ENCODE measurements at places on chromosomes 13 and 19.

GRCh38 chr19:3710265-3710812 lies 2.2 kb downstream of the TJP3 start:
- DNase-seq = no peak

- DNase-seq = no peak
Measured at GRCh38 chr13:50299546-50300249, 284.5 kb downstream of the KCNRG start.

DNA sequence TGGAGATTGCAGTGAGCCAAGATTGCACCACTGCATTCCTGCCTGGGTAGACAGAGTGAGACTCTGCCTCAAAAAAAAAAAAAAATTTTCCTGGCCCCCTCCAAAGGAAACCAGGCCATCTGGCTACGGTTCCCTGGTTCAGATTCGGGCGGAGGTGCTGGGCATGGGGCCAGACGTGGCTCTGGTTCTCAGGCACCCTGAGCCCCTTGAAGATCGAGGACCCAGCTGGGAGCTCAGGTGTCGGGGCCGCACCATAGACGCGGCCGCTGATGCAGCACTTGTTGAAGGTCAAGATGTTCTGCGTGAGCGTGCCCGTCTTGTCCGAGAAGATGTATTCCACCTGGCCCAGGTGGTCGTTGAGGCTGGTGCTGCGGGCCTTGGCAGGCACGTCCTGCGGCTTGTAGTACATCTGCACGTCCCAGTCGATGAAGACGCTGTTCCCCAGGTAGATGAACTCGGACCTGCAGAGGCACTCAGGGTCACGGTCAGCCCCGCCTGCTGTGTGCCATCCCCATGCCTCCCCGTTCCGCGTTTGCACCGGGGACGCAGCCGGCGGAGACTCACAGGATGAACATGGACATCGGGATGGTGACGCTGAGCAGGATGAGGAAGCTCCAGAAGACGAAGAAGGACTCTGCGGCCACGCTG lies 12.3 kb downstream of the ATP8B3 start:
- no peak for DNase-seq

- DNase-seq = peak; percentile 49
Measured at GRCh38 chr19:49058562-49058961, 1.0 kb upstream of the CGB7 start.

GRCh38 chr19:58569191-58569942 lies 3.8 kb downstream of the MZF1 start:
- no peak for DNase-seq

GRCh38 chr13:79794931-79795330 lies 314.0 kb downstream of the NDFIP2 start:
- no peak for DNase-seq

- no peak for DNase-seq
Measured at GRCh38 chr13:114071991-114072390, 60.4 kb downstream of the RASA3 start.

DNA sequence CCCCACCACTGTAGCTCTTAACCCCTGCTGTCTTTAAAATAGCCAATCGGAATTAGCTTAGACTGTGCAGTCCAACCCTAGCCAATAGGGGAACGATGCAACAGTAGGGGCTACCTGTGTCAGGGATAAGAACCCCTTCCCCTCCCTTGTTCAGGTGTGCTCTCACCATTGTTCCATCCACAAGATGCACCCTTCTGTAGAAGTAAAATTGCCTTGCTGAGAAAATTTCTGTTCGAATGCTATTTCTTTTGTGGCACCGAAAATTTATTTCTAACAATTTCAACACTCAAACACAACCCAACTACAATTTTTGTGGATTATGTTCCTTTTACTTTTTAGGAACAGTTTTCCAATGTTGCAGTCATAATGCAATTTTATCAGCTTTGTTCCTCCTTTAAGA lies 3.6 kb upstream of the ZNF583 start:
- DNase-seq = no peak

DNA sequence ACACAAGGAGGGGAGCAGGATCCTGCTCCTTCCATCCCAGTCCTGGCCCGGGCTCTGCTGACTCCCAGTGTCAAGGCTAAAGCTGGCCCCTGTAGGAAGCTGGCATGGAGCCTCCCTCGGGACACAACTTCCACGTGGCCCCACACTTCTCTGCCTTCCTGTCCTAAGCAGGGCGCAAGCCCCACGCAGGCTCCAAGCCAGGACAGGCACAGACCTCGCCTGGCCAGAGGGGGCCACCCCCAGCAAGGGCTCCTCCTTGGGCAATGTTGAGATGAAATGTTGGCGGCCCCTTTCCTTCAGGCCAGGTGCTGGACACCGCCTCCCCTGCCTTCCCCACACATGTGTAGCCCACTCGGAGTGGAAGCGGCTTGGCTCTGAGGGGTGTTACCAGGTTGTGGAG lies 66.6 kb downstream of the COL4A1 start:
- DNase-seq = no peak

GRCh38 chr13:51996641-51997040 lies 14.6 kb downstream of the ATP7B start:
- no peak for DNase-seq

- DNase-seq = no peak
Measured at GRCh38 chr19:50501186-50501567, 9.8 kb downstream of the JOSD2 start.

DNA sequence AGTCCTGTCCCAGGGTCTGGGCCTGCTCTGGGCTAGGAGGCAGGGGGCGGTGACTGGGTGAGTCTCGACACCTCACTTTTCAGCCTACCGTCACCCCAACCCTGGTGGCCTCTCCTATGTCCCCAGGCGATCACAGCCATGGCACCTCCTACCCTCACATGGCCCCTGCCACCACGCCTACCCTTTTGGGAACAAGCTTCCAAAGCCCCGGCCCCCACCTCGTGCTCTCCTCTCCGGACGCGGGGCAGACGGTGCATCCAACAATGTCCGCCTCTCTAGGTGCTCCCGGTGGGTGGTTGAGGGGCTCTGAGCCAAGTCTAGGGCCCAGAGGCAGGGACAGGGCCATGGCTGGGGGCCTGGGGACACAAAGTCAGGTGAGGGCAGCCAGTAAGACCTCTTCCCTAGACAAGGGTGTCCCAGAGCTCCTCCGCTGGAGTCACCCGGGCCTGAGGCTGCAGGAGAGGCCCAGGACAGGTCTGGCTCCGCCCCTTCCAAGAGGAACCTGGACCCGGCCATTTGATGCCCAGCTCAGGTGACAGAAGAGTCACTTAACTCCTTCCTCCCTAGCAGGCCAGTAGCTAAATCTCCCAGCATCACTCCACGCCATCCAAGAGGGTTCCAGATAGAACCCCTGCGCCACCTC lies at the start of gene SYNE4:
Gene SYNE4 (minus strand): TSS at position 478 of the 643 bp plus-strand sequence. CDS start 132 bp downstream, at position 346.
- no peak for DNase-seq

DNA sequence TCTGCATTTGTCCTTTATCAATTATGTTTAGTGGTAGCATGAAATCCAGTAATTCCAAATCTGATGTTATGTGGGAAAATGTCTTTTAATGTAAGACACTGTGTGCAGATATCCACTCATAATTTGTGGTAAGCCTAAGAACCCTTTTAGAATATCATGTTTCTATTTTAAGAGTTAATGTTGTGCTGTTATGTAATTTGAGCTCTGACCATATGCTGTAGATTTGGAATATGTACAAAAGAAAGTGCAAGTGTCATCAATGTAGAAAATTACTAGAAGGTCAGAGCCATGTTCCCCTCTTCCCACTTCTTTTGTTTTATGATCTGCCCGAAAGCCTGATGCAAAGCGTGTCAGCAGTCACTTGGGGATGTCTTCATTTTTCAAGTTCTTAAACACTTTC lies 44.5 kb downstream of the SCEL start:
- DNase-seq = no peak

- DNase-seq = no peak
Measured at GRCh38 chr19:51786646-51787494, 8.1 kb upstream of the FPR3 start.

DNA sequence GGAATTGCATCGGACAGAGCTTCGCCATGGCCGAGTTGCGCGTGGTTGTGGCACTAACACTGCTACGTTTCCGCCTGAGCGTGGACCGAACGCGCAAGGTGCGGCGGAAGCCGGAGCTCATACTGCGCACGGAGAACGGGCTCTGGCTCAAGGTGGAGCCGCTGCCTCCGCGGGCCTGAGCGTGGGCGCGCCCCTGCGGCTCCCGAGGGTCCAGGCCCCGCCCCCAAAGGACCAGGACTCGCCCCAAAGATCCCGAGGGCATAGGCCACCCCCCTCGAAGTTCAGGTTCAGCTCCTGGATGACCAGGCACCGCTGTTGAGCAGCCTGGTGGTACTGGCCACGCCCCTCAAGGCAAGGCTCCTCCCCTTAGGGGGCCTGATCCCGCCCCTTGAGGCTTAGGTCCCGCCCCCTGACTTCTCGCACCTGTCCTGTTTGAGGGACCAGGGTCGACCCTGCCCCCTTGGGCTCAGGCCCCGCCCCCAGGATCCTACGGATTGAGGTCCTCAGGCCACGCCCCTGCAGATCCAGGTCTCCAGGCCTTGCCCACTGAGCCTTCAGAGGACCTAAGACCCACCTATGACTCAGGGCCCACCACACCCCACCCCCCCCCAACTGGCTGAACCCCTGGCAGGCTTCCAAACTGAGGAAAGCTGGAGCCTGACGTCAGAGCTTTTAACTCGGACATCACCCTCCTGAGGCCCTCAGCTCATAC lies 43.1 kb downstream of the CYP4F22 start:
- DNase-seq = peak; percentile 9

DNA sequence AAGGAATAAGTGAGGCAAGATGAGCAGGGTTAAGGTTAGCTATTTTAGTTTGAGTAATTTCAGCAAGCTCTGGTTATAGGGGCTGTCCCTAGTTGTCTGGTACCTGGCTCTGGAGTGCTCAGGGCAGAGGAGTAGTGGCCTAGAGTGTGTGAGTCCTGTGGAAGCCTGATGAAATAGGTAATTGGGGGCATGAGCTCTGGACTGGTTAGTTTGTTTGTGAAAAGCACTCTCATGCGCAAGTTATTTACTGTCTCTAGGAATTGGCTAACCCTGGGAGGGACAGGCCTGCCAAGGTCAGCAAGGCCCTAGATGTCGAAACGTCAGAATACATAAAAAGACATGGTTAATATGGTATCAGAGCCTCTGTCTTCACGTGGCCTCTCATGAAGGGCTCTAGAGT lies 900.1 kb downstream of the PCDH17 start:
- no peak for DNase-seq

DNA sequence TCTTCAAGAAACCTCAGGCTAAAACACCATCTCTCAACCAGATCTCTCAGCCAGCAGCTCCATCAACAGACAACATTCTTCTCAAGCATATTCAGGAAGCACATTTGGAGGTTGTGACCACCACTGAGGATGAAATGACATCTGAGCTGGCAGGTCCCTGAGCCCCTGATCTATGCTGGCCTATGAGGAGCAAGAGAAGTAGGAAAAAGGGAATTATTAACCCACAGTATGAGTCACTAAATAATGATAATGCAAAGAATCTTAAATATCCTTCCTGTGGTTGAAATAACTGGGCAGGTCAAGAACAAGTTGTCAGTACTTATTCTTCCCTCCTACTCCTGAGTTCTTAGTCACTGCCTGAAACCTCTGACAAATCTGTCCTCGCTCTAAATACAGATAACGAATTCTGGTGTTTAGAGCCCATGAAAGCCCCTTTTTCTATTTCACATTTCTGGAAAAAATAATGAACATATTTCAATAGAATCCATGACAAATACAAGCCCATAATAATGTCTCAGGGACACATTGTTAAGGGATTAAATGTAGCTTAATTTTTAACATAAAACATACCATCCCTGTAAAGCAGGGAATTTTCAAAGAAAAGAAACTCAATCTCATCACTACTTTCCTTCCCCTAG lies 225.8 kb upstream of the IRS2 start:
- peak; percentile 47 for DNase-seq

DNA sequence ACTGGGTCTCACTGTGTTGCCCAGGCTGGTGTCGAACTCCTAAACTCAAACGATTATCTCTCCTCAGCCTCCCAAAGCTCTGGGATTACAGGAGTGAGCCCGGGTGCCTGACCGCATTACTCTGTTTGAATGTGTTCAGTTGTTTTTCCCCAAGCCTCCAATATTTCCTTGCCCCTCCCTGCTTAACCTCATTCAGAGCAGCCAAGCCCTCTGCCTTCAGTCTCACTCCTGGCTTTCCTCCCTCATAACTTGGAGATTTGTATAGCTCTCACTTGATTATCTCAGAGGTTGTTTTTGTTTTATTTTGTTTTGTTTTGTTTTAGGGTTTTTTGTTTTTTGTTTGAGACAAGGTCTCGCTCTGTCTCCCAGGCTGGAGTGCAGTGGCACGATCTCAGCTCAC lies 11.4 kb downstream of the EPHX3 start:
- DNase-seq = no peak

DNA sequence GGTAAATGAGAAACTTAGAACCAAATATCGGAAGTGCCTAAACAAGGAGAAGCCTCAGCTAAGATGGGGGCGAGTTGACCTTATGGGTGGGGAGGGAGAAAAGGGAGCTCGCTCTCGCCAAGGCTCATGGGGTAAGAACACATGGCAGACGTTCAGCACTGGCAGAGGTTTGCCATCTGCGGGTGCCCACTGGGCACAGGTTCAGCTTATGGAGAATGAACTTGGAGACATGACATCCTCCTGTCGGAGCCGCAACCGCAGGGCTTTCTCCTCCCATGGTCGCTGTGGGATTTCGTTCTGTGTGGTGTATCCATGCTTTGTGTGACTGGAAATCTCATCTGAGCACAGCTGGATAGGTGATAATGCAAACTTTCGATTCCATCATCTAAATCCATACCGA lies 36.1 kb upstream of the PEPD start:
- no peak for DNase-seq

GRCh38 chr13:74153316-74153715 lies 19.1 kb upstream of the KLF12 start:
- DNase-seq = no peak

DNA sequence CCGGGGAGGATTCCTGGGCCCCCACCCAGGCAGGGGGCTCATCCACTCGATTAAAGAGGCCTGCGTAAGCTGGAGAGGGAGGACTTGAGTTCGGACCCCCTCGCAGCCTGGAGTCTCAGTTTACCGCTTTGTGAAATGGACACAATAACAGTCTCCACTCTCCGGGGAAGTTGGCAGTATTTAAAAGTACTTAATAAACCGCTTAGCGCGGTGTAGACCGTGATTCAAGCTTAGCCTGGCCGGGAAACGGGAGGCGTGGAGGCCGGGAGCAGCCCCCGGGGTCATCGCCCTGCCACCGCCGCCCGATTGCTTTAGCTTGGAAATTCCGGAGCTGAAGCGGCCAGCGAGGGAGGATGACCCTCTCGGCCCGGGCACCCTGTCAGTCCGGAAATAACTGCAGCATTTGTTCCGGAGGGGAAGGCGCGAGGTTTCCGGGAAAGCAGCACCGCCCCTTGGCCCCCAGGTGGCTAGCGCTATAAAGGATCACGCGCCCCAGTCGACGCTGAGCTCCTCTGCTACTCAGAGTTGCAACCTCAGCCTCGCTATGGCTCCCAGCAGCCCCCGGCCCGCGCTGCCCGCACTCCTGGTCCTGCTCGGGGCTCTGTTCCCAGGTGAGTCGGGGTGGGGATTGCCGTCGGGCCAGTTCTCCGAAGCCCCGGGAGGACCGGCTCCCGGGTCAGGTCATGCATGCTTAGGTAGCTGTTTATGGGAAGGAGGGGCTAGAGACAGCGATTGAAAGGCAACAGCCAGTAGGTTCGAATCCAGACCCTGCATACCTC lies at the start of gene ICAM1:
Gene ICAM1 (plus strand): TSS at position 505 of the 779 bp plus-strand sequence. CDS start 40 bp downstream, at position 545.
- DNase-seq = peak; percentile 95

Measured in lung microvascular endothelial cell (primary cell).